ENCODE measurements at places on chromosomes 16 and 17. TPM values are rescaled to one million over a fixed set of nuclear protein-coding genes. Genes with fewer than 3 reads are reported as not detected.

DNA sequence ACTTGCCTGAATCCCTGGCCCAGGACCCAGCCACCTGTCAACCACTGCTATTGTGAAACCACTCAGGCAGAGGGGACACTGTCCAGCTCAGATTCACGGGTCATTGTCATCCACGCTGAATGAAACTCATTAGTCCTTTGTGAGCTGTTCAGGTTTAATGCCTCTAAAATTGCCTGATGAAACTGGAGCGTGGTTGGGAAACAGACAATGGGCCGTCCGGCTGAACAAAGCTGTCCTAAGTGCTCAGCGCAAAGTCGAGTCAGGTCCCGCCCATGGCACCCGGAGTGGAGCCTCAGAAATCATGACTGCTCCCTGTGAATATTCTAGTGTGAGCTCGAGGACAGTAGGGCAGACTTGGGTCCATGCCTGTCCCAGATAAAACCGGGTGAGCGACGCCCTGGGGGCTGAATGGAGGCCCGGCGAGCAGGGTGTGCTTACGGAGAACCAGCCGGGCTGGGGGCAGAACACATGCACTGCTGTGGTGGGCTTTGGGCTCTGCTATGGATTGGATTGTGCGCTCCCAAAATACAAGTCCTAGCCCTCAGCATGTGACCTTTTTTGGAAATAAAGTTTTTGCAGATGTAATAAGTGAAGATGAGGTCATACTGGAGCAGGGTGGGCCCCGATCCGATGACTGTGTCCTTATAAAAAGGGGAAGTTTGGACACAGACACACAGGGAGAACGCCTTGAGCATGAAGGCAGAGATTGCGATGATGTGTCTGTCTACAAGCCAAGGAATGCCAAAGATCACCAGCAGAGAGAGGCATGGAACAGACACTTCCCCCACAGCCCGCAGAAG lies 12.9 kb upstream of the CMIP start:
- no peak overlapping the region for H3K4me3 ChIP-seq
- no peaks in the 10 kb centered on the region for H3K36me3 ChIP-seq
- no peak for DNase-seq
- H3K4me1 ChIP-seq: peaks cover 5% of the 10 kb centered on the region
- H3K27ac ChIP-seq: no peak overlapping the region

DNA sequence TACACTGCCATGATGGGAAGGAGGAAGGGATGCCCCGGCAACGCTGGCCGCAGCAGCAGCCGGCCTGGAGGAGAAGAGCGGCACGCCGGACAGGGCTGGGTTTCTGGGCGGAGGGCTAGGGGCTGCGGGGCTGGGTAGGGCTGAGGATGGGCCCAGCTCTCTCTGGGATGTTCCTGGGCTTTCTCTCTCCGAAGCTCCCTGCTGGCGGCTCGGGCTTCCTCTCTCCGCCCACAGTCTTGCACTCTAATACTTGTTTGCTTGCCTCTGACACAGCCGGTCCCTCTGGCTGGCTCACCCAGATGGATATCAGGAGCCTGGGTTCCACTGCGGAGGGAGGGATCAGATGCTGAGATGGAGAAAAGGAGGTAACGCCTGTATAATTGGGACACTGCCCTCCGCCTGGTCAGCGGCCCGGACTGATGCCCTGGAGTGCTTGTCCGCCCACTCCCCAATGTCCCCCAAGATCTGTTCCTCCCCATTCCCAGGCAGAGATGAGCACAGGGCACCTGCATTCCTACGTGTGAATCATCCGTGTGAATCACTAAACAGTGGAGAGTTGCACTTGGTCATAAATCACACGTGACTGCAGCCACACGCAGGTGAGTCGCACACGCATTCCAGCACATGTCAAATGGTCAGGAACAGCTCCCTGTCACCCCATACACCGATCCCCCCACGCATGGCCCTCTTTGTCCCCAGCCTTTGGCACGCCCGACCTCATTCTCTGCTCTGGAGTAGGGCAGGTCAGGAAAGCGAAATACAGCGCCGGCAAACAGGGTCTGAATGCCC lies at the start of gene ALOXE3:
TSS of gene ALOXE3 (minus strand) at position 535 of the 789 bp plus-strand sequence. CDS start at position 11, 524 bp downstream.
- peaks cover under 1% of the 10 kb centered on the region for H3K36me3 ChIP-seq
- peaks cover 39% of the 10 kb centered on the region for H3K4me1 ChIP-seq
- H3K27ac ChIP-seq: peak within 1 kb of the TSS; percentile 86
- no peak for DNase-seq
- H3K27me3 ChIP-seq: peaks cover 63% of the 10 kb centered on the region

- H3K36me3 ChIP-seq: no peaks in the 10 kb centered on the region
- H3K4me3 ChIP-seq: no peak overlapping the region
- H3K27ac ChIP-seq: no peak overlapping the region
- H3K27me3 ChIP-seq: peaks cover 26% of the 10 kb centered on the region
- no peaks in the 10 kb centered on the region for H3K4me1 ChIP-seq
Measured at GRCh38 chr17:57927048-57927723, 28.0 kb downstream of the CUEDC1 start.

- H3K4me1 ChIP-seq: peaks cover 57% of the 10 kb centered on the region
- DNase-seq: no peak
- peak overlapping the region; percentile 97 for H3K4me3 ChIP-seq
Measured at GRCh38 chr16:56450275-56450985, 702 bp downstream of the NUDT21 start.

- H3K4me1 ChIP-seq: no peaks in the 10 kb centered on the region
- H3K27ac ChIP-seq: no peak overlapping the region
- peaks cover 2% of the 10 kb centered on the region for H3K36me3 ChIP-seq
- DNase-seq: no peak
- no peak overlapping the region for H3K4me3 ChIP-seq
Measured at GRCh38 chr17:72774236-72774635, 318.3 kb downstream of the SLC39A11 start.

Gene KRT27
- not detected for total RNA-seq

DNA sequence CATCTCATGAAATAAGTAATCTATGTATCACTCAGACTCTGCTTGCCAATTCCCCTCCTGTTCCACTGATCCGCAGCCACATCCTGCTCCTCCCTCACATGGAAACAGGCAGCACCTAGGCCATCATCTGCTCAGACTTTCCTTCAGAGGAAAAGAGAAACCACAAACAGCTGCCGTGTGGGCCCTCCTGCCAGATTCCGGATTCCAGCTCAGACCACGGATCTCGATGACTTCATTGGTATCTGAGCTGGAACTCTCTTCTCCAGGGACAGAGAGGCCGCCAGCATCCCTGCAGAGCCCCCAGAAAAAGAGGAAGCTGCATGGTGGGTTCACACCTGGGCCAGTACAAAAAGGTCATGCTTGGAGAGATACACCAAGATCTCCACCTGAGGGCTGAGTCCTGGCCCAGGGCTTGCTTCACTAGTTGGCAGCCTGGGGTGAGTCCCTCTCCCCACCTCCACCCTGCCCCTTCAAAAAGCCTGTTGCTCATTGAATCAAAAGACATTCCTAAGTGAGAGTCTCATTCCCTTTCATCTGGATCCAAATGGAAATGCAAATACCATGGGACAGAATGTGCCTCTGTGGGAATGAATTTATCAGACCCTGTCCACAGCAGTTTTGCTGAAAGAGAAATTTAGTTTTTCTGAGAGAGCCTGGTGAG lies 47.2 kb downstream of the HOXB1 start:
- peak overlapping the region; percentile 37 for H3K4me3 ChIP-seq
- H3K27me3 ChIP-seq: no peaks in the 10 kb centered on the region
- H3K36me3 ChIP-seq: no peaks in the 10 kb centered on the region
- H3K4me1 ChIP-seq: peaks cover 46% of the 10 kb centered on the region
- peak overlapping the region; percentile 70 for H3K27ac ChIP-seq

GRCh38 chr17:34763728-34764665 lies 184.6 kb downstream of the TMEM132E start:
- H3K36me3 ChIP-seq: no peaks in the 10 kb centered on the region
- H3K27ac ChIP-seq: no peak overlapping the region
- peaks cover 6% of the 10 kb centered on the region for H3K27me3 ChIP-seq
- DNase-seq: no peak

DNA sequence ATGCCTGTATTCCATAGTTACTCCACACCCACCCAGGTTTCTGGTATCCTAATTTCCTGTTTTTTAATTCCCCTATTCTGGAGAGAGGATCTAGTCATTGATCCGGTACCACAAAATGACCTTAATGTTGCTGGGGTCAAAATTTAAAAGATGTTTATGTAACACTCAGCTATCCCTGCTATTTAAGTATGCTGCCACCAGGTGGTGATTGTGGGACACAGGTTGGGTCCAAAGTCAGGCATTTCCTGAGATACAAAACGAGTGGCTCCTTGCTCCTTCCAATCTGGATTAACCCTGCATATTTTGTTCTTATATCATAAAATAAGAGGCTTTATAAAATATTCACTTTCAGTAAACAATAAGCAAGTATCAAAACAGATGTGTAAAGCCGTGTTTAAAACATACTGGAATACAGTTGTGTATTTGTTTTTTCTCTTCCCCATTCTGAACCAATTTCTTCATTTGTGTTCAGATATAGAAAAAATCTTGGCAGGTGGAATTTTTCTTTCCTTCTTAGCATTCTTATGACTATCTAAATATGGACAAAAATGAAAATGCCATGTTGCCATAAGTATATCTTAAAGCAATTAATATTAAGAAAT lies 16.3 kb downstream of the HS3ST4 start:
- no peak overlapping the region for H3K27ac ChIP-seq
- H3K27me3 ChIP-seq: peaks cover 11% of the 10 kb centered on the region
- H3K4me3 ChIP-seq: no peak overlapping the region

DNA sequence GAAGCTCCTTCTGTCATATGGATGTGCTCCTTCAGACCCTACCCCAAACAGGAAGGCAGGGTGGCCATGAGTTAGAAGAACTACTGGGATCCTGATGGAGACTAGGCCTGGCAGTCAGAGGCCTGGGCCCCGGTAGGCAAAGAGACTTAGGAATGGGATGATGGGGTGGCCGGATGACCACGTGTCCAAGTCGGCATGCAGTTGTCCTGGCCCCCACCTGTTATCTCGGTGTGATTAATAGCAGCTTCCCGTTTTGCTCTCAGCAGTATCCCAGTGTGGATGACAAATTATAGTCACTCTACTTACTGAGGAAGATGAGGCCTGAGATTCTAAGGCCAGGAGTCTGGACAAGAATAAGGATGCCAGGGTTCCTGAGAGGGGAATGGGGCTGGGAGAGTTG lies 1.5 kb downstream of the TNFSF12 start:
- H3K27me3 ChIP-seq: no peaks in the 10 kb centered on the region
- DNase-seq: no peak
- peaks cover 17% of the 10 kb centered on the region for H3K36me3 ChIP-seq
- H3K27ac ChIP-seq: no peak overlapping the region
- H3K4me3 ChIP-seq: peak overlapping the region; percentile 87
- H3K4me1 ChIP-seq: peaks cover 60% of the 10 kb centered on the region

DNA sequence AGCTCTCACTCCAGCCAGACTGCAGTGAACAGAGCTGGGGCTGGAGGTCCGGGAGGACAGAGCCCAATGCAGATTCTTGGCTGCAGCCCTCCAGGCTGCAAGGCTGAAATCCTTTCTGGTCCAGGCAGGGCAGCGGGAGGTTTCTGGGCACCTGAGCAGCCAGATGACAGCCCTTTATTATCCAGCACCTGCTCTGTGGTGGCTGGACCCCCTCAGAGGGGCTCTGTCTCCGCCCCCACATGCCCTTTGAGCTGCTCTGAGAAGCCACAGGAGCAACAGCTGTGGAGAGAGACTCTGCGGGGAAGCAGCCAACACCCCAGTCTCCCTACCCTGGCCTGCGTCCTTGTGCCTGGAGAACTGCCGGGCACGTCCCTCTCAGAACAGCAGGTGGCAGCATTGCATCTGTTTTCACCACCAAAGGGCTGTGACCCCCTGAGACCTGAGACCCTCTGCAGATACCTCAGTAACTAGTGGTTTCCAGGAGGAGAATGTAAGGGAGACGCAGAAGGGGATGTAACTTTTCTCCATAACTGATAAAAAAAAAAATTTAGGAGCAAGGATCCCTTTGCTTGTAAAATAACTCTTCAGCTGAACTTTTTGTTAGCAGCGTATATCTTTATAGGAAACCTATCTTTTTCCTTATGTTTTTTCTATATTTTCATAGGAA lies 3.7 kb upstream of the CNP start:
- peak; percentile 56 for DNase-seq
- no peaks in the 10 kb centered on the region for H3K27me3 ChIP-seq
- no peak overlapping the region for H3K4me3 ChIP-seq
- peaks cover 21% of the 10 kb centered on the region for H3K4me1 ChIP-seq

- H3K36me3 ChIP-seq: no peaks in the 10 kb centered on the region
- no peak overlapping the region for H3K4me3 ChIP-seq
- peaks cover 26% of the 10 kb centered on the region for H3K27me3 ChIP-seq
- no peak overlapping the region for H3K27ac ChIP-seq
- DNase-seq: no peak
Measured at GRCh38 chr17:43418441-43419374, 19.9 kb downstream of the ARL4D start.

Gene ACSM2B
- total RNA-seq: not detected

DNA sequence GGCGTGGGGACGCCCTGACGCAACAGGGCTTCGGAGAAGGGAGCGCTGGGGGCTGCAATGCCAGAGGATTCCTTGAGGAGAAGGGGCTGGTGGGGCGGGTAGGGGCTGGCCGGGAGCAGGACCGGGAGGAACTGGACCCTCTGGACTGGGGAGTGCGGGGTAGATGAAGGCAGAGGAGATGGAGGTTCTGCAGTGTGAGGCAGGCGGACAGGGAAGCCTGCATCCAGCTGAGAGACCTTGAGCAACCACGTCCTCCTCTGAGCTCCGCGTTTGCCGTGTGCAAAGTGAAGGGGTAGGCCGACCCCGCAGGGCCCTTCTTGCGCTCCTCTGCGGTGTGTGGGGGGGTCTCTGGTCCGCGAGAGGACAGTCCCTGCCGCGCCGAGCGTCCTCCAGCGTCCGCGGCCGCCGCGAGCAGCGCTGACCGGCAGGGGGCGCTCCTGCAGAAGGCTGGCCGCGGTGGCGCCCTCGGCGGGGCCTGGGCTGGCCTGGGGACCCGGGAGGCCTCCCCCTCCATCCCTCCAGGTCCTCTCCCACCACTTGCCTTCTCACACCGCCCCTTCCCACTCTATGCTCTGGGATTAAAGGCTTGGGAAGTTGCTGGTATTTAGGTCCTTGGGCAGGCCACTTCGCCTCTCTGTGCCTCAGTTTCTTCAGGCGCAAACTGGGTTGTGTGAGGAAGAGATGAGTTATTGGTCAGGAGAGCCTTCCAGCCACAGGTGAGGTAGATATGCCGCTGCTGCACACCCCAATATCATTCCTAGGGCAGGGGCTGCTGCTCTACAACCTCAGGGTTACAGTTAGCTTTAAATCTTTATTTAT lies 9.6 kb upstream of the WNT9B start:
- peaks cover 39% of the 10 kb centered on the region for H3K27me3 ChIP-seq
- no peak for DNase-seq
- H3K36me3 ChIP-seq: peaks cover 7% of the 10 kb centered on the region
- no peak overlapping the region for H3K27ac ChIP-seq
- no peak overlapping the region for H3K4me3 ChIP-seq
